ENCODE measurements at places on chromosomes 5 and 9. TPM values are rescaled to one million over a fixed set of nuclear protein-coding genes. Genes with fewer than 3 reads are reported as not detected.

DNA sequence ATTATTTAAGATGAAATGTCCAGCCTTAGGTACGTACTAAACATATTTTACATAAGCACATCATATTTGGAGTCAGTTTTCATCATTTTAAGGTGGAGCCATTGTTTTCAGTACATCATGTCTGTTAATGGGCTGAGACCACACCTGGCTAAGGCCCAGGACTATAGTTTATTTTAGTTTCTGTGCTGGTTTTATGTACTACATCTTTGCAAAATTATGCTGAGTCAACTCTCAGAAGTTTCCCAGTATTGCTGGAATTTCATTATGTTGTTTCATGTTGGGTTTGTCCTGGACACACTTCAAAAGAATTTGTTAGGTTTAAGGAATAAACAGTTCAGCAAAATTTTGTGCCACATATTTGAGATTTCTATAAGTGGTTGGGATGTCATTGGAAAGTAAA, 171.2 kb downstream of the CCDC171 start:
- no peak for DNase-seq

DNA sequence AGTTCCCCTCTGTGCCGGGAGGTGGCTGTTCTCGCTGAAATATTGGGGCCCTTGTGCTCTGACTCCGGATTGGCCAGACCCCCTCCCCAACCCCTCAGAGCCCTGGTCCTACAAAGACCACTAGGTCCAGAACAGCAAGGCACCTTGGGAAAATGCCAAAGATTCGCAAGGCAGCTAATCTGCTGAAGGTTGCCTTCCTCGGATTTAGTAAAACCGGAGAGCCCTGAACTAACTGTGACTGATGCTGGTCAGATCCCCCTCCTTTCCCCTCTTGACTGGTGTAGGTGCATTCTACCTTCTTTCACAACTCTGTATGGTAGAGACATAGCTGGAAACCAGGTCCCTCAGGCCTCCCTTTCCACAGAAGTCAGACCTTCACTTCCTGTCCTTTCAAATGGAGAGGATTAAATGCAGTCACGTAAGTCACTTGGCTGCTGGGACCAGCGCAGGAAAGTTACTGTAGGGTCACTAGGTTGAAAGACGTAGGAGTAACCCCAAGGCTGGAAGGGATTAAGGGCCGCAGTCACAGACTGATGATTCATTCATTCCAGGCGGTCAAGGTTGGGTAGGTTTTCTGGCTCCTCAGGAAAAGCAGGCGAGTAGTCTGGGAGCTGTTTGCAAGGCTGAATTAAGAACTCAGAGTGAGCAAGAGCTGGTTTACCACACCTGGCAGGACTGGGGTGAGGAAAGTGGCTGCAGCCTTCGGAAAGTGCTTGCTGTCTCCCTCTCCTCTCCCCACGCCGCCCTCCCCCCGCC, 5.3 kb downstream of the BARX1 start:
- DNase-seq: no peak

UGT3A1 gene
- not detected for total RNA-seq

DNA sequence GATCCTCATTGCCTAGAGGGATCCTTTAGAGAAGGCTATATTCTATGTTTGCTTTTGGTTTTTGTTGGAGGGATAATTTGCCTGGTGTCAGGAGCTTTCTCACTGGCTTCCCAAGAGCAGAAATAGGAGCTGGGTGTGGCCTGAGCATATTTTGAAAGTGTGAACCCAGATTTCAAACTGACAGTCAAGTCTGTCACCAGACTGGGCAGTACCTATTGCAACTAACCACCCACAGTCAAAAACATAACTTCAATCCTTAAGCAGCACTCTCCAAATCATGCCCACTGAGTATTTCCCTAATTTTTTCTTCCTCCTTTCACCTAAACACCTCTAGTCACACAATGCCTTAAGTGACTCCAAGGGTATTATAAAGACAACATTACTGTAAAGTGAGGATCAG, 278.4 kb downstream of the EBF1 start:
- no peak for DNase-seq

DNA sequence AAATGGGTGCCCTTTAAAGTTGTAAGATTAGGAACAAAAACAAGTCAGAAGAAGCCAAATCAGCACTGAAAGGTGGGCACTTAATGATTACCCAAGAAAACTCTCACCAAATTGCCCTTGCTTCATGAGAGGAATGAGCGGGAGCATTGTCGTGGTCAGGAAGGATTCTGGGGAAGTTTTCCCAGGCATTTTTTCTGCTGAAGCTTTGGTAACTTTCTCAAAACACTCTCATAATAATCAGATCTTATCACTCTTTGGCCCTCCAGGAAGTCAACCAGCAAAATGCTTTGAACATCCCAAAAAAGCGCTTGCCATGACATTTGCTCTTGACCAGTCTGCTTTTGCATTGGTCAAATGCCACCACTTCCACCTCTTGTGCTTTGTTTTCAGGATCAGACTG, 10.4 kb upstream of the PCDHGC3 start:
- no peak for DNase-seq

DNA sequence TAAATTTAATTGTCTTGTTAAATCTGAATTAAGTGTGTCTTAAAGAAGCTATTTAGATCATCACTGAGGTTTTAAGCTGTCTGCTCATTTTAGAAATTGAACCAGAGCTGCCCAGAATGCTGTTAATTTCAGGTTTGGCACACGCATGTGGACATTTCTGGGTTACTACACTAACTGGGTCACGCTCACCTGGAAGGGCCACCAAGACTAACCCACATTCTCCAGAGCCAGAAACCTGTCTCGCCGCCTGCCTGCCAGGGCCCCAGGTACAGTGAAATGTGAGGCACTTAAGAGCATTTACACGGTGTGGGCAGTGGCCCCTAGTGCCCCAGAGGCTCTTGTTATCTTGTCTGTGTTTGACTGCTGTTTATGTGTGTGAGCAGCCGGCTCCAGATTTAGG, 46.6 kb downstream of the ATP10B start:
- no peak for DNase-seq

GRCh38 chr5:146107901-146108300, 2.5 kb upstream of the PLAC8L1 start:
- no peak for DNase-seq

ANAPC2 gene
- total RNA-seq: 32.5 TPM

DNA sequence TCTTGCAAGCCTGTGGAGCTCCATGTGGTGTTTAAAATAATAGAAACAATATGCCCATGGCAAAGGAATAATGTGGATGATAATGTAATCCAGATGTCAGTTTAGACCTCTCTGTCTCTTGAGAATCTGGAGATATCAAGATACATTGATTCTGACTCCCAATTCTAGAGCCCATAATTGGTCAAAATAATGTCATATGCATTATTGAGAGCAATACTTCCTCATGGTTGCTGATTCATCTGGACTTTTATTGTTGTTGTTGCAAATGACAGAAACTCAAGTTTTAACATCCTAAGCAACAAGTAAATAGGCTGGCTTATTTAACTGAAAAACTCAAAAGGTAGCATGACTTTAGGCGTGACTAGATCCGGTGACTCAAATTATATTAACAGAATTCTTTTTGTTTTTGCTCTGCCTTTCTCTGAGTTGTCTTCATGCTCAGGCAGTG, 152.1 kb downstream of the PCSK1 start:
- DNase-seq: no peak

DNA sequence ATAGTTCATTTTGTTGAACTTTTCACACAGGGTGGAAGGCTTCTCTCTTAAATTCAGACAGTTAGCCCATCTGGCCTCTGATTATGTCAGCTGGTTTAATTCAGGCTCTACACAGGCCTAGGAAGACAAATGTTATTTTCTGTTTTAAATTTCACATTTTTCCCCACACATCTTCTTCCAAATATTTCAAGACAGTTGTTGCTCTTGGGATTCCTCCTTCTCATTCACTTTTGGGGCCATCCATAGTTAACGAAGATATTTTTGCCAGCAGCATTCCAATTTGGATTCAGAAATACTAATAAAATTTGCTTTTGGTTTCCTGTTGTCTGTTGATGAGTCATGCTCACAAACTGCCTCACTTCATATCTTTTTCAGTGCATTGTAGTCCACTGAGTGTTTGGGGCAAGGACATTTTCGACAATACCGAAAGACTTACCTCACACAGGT, 475.4 kb downstream of the DMAC1 start:
- DNase-seq: no peak

- DNase-seq: no peak
Measured at GRCh38 chr5:154421868-154422267, 23.9 kb upstream of the SAP30L start.

DNA sequence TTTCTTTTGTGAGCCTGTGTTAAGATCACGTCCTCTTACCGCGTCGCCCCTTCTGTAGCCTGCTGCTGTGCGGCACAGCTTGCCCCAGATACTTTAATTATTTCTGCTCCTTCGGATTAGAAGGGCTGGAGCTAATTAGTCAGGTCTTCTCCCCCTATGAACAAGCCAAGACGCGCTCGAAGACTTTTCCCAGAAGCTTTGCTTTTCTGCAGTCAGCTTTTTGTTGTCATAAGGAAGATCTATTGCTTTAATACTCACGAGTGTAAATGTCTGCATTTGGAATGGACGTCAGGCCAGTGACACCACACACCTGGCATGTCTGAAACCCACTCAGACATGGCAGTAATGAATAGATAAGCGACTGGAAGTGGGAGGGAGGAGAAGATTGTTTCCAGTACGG, 37.0 kb downstream of the PRUNE2 start:
- DNase-seq: no peak

- DNase-seq: no peak
Measured at GRCh38 chr9:87615547-87616148, 110.3 kb upstream of the CTSL start.

DNA sequence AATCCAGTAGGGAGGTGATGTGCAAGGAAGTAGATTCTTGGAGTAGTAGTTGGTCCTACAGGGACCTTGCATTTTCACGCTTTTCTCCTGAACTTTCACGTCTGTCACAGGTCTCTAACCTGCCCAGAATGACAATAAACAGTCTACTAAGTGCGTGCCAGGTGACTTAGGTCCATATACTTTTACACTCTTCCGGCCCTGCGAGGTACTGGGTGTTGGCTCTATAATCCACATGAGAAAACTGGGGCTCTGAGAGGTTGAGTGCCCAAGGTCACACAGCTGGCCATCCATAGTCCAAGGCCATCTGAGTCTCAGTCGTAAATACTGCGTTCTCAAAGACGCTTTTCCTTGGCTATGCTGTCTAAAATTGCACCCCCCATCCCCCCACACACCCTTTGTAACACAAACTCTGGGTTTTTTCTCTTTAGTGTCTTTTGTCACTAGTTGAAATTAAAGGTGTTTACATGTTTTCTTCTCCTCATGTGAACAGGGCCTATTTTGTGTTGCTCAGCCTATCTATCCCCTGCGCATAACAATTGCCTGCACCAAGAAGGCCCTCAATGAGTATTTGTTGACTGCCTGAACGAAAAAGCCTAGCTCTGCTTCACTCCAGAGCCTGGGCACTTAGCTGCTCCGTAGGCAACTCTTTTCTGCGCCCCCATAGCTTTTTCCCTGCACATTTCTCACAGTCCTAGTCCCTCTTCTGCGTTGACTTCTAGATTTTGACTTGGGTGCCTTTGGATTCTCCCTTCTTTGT, 943 bp downstream of the SFXN1 start:
- DNase-seq: no peak

- DNase-seq: no peak
Measured at GRCh38 chr9:21465859-21466518, 16.1 kb downstream of the IFNE start.

- peak; percentile 36 for DNase-seq
Measured at GRCh38 chr9:121826711-121827110, 175.3 kb downstream of the DAB2IP start.

PTGES gene
- total RNA-seq: 1.1 TPM

ARSI gene
- total RNA-seq: 0.38 TPM

TRIM36 gene
- total RNA-seq: 0.75 TPM

DNA sequence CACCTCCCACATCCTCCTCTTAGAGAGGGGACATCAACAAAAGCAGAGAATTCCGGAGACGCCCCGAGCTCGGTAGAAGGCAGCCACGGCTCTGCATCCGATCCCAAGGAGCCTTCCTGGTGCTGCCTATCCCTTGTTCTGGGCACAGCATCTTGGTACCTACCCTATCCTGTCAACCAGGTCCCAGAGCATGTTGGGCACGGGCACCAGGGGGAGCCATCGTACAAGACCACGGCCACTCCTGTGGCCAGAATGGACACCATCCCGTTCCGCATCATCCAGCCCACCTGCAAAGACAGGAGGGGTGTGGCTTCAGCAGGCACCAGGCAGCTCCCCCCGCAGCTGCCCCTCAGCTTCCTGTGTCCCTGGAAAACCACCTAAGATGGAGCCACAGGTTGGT, 62.7 kb upstream of the ZNF354A start:
- DNase-seq: no peak

- DNase-seq: no peak
Measured at GRCh38 chr5:179294131-179294780, 51.0 kb downstream of the ADAMTS2 start.

DNA sequence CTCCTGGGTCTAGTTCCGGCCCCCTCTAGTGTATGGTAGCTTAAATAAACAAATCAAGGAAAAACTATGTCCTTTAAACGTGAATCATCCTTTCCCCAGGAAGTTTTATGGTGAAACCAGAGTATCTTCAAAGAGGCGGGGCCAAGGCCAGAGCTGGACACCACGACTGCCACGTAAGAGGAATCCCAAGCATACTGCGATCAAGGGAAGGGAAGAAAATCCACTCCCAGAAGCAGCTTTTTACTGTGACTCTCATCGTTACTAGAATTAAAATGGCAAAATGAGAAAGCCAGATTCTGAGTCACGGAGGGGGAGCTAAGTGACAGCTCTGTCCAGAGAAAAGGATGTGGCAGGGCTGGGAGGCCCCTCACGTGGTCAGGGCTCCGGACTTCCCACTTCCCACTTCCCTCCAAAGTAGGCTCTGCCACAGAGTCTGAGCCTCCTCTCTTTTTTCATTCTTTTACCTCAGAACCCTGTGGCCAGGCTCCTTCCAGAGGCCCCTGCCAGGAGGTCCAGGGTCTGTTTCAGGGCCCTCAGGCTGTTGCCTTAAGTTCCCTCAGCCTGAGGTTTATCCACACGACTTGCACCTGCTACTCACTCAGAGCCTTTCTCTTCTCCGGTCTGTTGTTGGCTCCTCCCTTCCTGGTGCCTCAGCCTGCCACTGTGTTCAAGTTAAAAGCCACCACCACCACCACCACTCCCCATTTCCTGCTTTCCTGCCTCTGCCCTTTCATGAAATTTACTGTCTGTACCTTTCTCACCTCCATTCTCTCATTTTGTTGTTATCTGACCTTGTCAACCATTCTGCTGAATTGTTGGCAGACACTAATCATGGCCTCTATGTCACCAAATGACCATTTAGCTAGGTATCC, 1.4 kb upstream of the GLRX start:
- peak; percentile 89 for DNase-seq

GRCh38 chr5:83450183-83450966, 21.2 kb upstream of the VCAN start:
- DNase-seq: no peak

Data from cardiac septum (tissue), 1 donor.